ENCODE measurements at places on chromosomes 3 and 15.

- DNase-seq, result no peak
Observed at GRCh38 chr3:104831071-104831470, 535.6 kb upstream of the ALCAM start.

DNA sequence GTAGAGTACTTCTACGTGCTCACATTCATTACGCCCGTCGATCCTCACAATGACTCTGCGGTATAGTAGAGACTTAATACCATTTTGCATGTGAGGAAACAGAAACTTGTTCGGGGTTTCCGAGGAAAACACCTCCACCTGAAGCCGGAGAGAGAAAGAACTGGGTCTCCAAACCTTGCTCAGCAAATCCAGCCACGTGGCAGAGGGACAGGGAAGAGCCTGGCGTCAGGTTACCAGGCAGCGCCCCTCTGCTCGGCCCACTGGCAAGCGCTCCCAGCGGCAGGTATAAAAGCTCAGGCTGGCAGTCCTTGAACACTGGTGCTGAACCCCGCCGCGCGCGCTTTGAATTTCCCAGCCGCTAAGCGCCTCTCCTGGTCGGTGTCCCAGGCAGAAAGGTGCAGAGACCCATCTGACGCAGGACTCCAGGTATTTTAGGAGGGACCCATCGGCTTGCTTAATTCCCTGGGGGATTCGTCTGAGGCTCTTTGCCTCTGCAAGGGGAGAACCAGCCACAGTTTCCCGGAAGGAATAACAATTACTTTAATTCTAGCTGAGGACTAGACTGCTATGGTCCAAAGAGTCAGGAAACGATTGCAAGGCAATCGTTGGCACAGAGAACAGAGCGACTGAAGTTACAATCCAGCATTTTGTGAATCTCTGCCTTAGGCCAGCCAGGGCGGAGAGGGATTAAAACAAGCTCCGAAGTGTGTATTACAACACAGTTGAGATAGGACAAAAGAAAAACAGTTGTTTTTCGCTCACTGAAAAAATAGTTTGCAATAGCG, at the start of gene C2CD4A:
Gene C2CD4A, plus strand, starts transcription at position 315 of the 785 bp plus-strand sequence. CDS start 637 bp downstream, outside the sequence.
- DNase-seq, result peak; percentile 70

DNA sequence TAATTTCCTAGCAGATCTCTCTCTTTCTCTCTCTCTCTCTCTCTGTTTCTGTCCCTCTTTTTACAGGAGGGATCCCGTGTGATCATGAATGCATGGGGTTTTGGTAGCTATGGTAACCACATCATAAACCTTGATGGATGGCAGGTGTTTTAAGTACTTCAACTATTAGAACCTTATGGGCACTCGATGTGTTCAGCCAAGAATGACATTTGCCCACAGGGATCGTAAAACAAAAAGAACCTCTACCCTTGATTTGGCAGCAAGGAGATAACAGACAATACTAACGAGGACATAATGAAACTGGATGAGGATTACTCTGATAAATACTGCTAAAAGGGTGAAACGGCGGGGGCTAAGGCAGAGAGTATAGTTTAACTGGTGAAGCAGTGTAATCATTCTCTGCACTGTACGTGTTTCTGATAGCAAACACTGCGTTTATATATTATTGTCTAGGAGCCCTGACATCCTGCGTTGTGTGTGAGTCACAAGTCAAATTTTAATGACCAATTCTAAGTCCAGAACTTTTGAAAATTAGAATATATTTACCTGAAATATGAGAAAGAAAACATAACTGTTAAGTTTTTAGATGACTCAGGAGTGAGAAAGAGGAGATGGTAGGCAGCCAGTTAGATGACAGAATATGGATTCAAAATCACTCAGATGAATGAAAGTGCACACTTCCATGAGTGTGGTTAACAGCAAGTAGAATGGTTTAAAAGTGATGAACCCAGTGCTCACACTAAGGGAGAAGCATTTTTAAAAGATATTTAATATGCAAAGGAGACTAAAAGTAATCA, 80.3 kb downstream of the OTOL1 start:
- DNase-seq, result no peak

DNA sequence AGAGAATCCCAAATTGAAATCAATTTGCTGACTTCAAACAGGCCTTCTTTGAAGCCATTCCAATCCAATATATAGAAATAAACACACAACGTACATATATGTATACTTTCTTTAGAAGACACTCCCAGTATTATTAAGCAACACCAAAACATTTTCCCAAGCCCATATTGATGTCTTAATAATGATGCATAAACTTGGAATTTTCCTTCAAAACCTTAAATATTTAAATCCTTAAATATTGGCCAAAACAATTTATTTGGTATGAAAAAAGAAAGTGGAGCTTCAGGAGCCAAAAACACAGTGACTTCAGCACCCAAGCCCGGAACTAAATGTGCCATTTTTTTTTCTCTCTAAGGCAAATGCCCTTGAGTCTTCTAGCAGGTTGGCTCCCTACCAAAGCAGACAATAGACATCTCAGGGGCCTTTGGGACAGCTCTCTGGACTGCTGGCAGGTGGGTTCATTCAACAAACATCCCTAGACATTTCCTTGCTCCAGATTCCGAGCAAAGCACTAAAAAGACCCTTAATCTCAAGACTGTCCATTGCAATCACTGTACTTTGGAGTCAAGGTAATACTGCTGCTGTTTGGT, 384.7 kb downstream of the NTRK3 start:
- DNase-seq, result no peak

GRCh38 chr15:89321521-89322410, 12.9 kb downstream of the POLG start:
- no peak for DNase-seq

DNA sequence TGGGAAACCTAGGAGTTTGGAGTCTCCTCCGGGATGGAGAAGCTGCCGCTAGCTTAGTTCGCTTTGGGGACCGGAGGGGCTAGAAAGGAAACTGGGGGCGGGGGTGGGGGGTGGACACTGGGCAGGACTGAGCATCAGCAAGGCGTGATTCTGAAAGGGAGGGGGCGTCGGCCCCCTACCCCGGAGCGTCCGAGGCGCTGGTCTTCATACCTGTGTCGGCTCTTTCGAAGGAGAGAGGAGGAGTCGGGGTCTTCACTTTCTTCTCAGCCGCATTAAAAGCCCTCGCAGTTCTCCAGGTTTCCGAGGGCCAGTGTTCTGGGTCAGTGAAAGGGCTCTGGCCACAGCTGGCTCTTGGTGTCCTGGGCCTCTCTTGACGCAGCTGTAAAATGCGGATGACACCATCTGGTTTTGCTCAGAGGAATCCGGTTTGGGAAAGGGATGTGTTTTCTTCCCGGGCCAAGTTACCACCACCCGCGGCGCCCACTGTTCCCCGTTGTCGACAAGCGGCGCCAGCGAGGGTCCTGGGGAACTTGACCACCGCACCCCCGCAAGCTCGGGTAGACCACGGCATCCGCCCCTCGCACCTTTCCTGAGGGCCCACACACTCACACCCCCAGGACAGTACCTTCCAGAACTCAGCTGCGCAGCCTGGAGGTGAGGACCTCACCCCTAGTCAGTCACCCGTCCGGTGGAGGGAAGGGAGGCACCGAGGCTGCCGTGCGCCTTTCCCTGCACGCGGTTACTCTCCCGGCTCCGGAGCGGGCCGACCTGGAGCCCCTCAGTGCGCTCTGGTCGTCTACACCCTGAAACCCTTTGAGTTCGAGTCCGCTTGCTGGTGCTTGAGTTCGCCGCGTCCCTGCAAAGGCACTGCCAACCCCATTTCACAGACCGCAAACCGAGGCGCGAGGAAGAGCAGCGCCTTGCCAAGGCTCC, 660 bp downstream of the CCK start:
- no peak for DNase-seq

GRCh38 chr3:155682426-155683343, 62.2 kb downstream of the PLCH1 start:
- no peak for DNase-seq

- DNase-seq, result no peak
Observed at GRCh38 chr15:82699726-82700125, 9.9 kb downstream of the AP3B2 start.

DNA sequence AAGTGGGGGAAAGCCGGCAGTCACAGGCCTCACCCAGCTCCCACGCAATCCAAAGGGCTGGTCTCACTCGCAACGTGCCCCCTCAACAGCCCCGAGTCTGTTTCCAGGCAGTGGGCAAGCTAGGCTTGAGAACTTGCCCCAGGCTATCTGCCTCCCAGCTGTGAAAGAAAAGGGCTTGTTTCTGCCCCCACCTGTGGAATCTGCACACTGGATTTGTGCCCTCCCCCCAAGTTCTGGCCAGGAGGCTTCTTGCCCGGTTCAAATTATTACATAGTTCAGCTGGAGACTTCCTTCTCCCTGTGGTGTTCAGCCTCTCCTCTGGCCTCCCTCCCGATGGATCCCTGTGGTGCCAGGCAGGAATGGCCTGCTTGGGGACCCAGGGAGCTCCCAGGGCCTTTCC, 283.9 kb upstream of the LYSMD4 start:
- no peak for DNase-seq

DNA sequence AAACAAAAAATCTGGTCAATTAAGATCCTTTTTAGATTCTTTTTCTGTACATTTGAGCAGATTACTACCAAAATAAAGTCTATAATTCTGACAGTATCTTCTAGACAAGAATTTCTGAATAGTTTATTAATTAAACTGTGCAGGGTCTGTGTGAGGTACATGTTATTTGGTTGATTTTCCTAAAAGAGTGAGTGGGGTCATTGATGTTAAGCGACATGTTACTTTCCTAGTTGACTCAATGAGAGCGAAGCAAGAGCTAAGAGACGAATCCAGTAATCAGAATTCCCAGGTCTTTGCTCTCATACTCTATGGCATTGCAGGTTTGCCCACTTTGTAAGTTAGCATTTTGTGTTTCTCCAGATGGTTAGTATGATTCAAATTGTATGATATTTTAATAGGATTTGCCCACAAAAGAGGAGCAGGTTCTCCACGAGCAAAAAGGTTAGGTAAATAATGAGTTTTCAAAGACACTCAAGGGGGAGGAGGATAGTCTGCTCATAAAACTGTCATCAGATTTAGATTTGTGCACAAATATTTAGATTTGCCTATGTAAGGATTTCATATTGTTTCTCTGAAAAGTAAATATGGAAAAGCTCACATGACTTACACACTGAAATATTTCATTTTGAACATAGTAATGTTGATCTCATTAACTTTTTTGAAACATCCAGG, 217.2 kb upstream of the CGNL1 start:
- no peak for DNase-seq

DNA sequence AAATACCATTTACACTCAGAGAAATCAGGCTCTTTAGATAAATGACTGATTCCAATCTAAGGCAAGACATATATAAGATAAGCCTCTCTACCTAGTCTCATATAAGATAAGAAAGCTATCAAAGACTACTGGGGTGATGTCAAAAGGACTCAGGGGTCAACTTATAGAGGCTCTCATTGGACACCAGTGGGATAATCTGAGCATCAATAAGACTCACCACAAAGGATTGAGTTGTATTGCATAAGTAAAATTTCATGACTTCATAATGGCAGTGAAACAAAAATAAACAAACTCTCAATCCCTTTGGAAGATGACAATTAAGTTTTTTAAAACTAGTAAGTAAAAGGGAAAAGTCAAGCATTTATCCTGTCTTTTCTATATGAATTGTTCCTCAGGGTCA, 317.8 kb downstream of the SHQ1 start:
- no peak for DNase-seq

- DNase-seq, result no peak
Observed at GRCh38 chr3:39651993-39652739, 157.2 kb upstream of the MYRIP start.

DNA sequence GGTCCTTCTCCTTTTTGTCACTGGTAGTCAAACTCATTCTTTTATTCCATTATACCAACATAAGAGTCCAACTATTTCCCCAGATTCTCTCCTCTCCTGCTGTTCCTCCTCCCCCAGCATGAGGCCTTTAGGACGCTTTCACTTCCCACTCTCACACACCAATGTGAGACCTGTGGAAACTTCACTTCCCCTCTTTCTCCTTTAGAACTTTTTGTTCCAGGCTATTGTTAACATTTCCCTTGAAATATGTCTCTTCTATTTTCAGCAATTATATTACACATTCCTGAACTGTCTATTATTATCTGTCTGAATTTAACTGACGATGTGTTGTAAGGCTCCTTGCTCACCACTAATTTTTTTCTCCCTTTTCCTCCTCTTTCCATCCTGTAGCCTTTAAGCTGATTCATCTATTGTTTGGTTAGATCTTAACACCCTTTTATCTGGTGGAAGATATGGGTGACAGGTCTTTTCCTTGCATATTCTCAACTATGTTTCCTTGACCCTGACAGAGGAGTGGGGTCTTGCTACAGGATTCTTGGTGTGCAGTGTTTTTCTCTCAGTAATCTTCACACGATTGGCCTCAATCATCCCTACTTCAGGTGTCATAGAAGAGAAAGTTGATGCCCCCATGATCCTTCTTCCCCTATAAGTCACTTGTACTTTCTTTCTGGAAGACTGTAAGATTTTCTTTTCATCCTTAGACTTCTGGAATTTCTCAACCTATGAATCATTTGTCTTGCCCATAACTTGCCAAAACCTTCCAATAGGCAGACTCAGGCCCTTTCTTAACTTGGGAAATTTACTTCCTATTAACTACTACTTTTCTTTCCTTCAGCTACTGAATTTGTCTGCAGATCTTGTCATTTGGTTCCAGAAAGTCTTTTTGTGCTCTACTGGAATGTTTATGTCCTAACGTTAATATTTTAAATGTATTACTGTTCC, 5.9 kb downstream of the CYP19A1 start:
- no peak for DNase-seq

DNA sequence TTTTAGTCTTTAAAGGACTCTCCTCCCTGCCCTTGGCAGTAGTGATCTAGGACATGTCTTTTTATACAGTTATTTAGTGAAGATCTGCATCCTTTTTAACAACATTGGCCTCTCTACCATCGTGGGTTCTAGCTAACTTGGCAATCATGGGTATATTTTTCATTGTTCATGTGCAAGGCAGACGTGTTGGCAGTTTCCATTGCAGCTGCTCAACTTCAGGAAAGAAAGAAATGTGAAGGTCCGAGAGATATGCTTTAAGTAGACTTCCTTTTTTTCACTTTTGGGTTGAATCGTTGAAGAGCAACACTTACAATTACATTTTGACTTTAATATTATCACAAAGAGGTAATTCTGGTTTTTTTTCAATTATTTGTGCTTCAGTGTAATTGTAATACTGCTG, 172.6 kb downstream of the SATB1 start:
- DNase-seq, result no peak

- DNase-seq, result no peak
Observed at GRCh38 chr15:93366387-93367100, 277.5 kb upstream of the RGMA start.

DNA sequence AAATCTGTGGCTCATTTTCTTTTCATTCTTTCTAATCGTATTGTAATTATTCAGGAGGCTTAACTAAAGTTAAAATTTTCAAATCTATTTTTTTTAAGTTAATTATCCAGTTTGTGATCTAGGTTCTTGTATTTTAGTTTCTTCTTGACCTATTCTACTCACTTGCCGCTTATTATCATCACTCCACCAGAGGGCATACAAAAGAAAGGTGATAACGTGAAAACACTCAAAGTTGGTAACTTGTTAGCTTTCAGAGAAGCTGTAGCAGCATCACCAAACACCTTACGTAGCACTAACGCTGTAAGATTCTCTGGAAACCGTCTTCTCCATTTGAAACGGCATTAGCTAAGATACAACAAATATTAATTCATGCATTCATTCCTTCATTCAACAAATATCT, 4.8 kb downstream of the GNB4 start:
- no peak for DNase-seq

Measured in sciatic nerve (tissue), 2 donors.